Foreskin melanocyte (primary cell): ENCODE measurements at places on chromosomes 1 and 21.

DNA sequence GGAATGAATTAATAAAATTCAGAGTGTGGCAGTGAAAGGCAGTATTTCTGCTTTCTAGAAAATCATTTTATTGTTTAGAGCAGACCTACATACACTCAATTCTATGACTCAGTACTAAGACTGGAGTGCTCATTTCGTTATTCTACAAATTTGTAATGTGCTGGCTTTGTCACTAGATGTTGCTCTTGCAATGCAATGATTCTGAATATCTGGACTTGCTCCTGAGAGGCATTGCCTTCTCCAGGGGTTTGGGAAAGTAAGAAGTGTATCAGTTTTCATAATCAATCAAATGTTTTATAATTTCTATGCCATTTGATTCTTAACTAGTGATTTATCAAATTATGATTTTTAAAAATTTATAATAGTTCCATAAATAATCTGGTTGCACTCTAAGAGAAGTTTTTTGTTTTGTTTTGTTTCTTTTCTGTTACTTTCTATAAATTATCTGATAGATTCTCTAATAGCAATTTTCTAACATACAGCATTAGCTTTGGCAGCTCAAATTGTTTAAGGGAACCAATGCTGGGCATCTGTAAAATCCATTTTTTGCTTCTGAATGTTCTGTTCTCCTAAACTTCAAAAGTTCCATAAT, 280.5 kb upstream of the SGIP1 start:
- DNase-seq: peak; percentile 75

DNA sequence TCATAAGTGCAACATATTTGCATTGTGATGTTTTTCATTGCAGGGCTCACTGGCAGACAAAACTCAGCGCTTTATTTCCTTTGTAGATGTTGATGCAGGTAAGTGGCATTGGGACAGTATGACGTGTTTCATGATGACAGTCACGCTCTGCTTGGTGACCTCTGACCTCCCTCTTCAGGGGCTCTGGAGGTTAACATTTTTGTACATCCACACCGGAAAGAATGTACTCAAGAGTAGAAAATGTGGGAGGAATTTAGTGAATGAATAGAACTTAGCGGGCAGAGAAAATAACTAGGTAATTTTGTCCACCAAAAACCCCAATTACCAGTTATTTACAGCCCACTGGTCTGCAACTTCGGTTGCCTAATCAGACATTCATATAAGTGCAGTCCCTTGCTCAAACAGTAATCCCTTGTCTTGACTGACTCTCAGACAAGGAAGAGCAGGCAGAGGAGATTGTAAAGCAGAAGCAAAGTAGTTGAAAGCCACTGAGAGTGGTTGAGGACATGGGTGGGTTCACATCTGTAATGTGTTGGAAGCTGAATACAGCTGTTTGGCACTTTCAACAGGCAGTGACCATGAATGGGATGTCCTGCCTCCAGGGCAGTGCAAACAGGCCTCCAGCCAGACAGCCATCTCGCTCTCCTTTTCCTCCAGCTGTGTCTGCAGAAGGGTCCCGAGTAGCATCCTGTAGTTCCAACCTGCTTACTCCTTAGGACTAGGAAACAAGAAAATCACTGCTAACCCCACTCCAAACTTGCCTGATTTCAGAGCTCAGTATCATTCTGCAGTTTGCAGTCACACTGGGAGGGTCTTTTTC, 188.9 kb downstream of the NRIP1 start:
- DNase-seq: no peak

DNA sequence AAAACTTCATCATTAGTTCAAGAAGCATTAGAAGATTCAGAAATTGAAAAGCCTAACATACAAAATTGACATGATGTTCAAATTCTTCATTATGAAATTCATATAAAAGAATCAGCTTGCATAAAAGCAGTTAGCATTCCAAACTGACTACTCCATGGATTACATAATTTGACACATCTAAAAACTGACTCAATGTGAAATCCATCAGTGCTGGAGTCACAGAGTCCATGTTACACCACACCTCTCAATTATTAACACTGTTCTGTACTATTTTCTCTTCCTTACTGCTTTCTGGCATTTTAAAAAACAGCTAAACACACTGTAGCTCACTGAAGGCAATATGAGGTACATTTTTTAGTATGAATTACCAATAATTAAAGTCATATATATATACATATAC, 28.0 kb downstream of the ARHGAP29 start:
- no peak for DNase-seq

DNA sequence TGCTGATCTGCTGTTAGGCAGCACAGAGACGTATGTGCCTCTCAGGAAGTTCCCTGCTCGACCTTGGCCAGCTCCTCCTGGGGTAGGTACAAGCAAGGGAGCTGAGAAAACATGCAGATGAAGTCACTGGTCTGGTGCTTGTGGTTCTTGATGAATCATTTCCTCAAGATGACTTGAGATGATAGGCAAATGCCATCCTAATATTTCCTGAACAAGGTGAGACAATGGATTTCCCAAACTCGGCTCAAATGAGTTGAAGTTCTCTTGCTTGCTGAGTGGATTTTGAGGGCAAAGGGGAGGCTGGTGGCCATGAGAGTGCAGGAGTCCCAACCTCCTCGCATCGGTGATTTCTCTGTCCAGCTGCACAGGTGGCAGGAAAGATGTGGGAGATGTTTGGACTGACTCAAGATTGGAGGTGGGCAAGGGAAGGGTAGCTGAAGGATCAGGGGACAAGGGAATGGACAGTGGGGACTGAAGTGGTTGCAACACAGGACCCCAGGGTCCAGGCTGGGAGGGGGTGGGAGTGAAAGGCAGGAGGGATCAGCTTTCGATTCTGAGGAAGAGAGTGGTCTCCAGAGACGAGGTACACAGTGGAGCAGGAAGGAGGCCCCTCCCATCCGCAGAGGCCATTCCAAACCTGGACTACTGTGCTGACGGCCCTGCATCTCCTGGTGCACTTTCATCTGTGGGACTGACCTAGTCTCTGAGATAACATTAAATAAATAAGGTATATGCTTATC, 63.9 kb downstream of the CAPN2 start:
- DNase-seq: no peak

DNA sequence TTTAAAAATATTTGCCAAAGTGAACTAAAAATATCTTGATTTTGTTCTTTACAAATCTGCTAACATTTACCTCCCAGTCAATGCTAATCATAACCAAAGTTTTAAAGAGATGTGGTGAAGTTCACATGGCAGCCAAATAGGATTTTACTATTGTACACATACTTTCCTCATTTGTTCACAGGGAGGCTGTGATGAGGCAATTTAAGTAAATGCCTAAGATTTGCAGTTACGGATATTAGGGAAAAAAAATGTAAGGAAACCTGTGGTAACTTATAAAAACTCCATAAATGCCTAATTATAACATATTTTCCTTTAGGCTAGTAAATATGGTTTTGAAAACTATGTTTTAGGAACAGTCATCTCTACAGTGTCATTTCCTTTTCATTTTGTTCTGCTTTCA, 32.4 kb downstream of the RGS5 start:
- DNase-seq: no peak

- no peak for DNase-seq
Measured at GRCh38 chr1:158189624-158190023, 8.9 kb downstream of the CD1D start.

GRCh38 chr21:36509973-36510664, 30.2 kb upstream of the CLDN14 start:
- no peak for DNase-seq

- no peak for DNase-seq
Measured at GRCh38 chr1:231666937-231667608, 40.5 kb downstream of the DISC1 start.

- DNase-seq: no peak
Measured at GRCh38 chr1:43038232-43038935, 79.7 kb upstream of the SLC2A1 start.
